ENCODE measurements at places on chromosomes 12 and 14.
A peak's percentile ranks its signal among the peaks of the same experiment; 100 is the strongest.

GRCh38 chr14:52299692-52300278, 14.3 kb upstream of the PTGER2 start:
- DNase-seq, result peak; percentile 60

GRCh38 chr14:24131549-24131966, 1.1 kb downstream of the FITM1 start:
- no peak for DNase-seq

DNA sequence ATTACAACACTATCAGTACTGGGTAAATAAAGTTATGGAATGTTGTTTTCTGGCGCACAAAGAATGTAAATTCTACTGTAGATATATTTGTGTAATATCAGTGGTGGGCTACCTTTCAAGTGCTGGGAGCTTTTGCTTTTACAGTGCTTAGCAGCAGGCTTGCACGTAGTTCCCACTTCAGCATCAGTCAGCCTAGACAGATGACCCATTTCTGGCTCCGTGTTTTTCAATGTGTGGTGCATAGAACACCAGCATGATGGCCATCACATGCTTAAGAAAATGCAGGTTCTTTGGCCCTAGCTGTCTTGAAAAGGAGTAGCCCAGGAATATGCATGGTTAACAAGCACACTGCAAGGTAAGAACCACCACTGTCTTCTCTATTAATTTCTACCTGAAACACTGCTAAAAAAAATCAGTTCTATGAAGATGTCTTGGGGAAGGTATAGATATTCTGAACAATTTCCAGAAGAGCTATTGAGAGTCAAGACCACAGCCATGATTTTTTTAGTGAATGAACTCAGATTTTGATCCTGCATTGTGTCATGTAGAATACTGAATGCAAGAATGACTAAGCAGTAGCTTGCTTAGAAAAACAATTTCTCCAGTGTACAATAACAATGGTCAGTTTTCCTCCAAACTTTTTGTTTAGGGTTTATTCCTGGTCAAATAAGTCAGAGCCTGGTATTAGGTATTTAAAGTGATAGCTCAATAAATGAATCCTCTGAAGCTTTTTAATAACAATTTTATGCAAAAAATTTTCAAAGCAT, 195.7 kb downstream of the AKAP6 start:
- DNase-seq, result no peak

GRCh38 chr12:6231359-6232268, 31.4 kb downstream of the CD9 start:
- peak; percentile 37 for DNase-seq

GRCh38 chr14:100755649-100756048, 29.0 kb downstream of the DLK1 start:
- DNase-seq, result peak; percentile 45

GRCh38 chr12:10293570-10294227, 14.0 kb upstream of the KLRD1 start:
- DNase-seq, result no peak

GRCh38 chr14:96053600-96054381, 14.6 kb downstream of the C14orf132 start:
- DNase-seq, result no peak

All from hematopoietic multipotent progenitor cell treated with erythropoietin and hydrocortisone succinate and interleukin-3 and kit ligand, for 8 days (in vitro differentiated cells).